ENCODE measurements at places on chromosomes 5 and 9. TPM values are rescaled to one million over a fixed set of nuclear protein-coding genes. Genes with fewer than 3 reads are reported as not detected.

GRCh38 chr5:78009937-78010527, 233.9 kb upstream of the TBCA start:
- peak; percentile 63 for DNase-seq

DNA sequence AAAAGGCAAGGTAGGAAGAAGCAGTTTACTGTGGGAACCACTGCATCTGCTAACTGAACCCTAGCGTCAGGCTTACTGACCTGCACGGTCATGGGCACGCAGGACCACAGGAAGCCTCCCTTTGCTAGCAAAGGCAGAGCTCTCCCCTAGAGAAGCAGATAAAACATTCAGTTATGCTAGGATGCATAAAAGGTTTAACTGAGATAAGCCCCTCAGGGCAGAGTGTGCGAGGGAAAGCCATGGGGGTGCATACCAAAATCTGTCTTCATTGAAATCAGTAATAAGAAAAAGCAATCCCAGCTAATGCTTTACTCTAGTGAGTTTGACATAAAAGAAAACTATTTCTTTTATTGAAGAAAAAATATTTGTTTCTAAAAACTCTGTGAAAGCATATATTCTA, 2403.7 kb upstream of the C9orf72 start:
- DNase-seq, result no peak

The PCDHGA2 gene
- polyA plus RNA-seq, result 4.2 TPM

The PANK3 gene
- 50.6 TPM for polyA plus RNA-seq

The TEK gene
- polyA plus RNA-seq, result 55.7 TPM

GRCh38 chr5:1594357-1595106, 70.8 kb upstream of the LPCAT1 start:
- DNase-seq, result peak; percentile 82

- DNase-seq, result no peak
Measured at GRCh38 chr5:92694067-92694466, 887.0 kb downstream of the NR2F1-AS1 start.

The SLC44A1 gene
- polyA plus RNA-seq, result 74.2 TPM

GRCh38 chr9:16138561-16139491, 586.0 kb downstream of the CCDC171 start:
- DNase-seq, result no peak

- no peak for DNase-seq
Measured at GRCh38 chr9:83724436-83724835, 16.7 kb upstream of the UBQLN1 start.

GRCh38 chr5:179534431-179534830, 15.9 kb upstream of the RUFY1 start:
- DNase-seq, result no peak

GRCh38 chr5:80714570-80715298, 60.0 kb upstream of the DHFR start:
- no peak for DNase-seq

DNA sequence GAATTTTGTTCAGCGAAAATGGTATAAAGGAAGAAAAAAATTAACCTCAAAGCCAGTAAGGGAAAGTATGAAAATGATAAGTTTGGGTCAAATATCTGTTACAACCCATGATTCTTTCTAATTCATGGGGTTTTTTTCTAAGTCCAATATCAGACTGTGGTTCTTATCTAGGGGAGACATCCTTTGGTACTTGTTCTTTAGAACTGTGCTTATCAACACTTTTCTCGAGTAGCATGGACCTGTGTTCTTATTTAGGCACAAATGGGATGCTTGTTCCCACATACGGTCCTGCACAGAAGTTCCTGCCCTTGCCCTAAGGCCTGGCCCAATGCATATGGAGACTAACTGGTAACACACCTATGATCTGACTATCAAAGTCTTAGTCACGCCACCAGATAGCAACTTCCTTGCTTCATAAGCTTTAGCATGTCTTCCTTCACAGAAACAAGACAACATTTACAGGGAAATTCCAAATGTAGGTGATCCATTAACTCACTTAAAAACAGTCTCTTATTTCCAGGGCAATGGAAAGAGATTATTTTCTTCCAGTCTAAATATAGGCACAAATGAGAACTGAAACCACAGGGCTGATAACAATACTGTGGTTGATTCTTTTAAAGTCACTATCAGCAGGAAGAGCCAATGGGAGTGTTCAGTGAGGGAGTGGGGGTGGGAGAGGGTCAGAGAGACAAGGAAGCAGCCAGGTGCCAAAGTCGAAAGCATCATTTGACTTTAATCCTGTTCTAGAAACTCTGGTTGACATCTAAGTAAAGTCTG, 268.8 kb upstream of the ANKRD55 start:
- no peak for DNase-seq

Data from right lung (tissue), 10 donors.